ENCODE measurements at places on chromosomes 3 and 15.

- no peak for DNase-seq
Measured at GRCh38 chr3:70861855-70862254, 549.4 kb upstream of the MDFIC2 start.

GRCh38 chr15:41873711-41874110 lies 20.1 kb downstream of the SPTBN5 start:
- DNase-seq, result no peak

DNA sequence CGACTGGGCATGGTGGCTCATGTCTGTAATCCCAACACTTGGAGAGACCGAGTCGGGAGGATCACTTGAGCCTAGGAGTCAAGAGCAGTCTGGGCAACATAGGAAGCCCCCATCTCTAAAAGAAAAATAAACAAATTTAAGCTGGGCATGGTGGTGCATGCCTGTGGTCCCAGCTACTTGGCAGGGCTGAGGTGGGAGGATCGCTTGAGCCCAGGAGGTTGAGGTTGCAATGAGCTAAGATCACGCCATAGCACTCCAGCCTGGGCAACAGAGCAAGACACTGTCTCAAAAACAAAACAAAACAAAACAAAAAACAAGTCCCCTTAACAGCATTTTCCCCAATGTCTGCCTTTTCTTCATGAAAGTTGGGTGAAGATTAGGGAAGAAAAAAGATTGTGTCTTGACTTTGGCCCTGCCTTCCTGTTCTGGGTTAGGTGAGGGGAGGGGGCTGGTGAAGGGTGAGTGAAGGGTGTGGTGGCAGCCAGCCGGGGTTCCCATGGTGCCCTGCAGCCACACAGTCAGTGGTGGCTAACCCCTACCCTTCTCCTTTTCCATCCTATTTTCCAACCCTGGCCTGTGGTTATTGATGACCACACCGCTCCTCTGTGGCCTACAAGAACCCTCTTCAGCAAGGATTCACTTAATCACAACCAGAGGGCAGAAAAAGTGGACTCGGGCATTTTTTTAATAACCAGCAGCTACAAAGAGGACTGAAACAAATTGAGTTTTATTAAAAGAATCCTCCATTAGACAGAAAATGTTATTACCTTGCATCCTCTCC lies 28.4 kb upstream of the SMAD3 start:
- no peak for DNase-seq

GRCh38 chr3:183878071-183878470 lies 6.6 kb downstream of the PARL start:
- no peak for DNase-seq

- DNase-seq, result no peak
Measured at GRCh38 chr3:167372138-167372537, 8.0 kb downstream of the ZBBX start.

- DNase-seq, result no peak
Measured at GRCh38 chr3:195068084-195069080, 202.6 kb downstream of the XXYLT1 start.

DNA sequence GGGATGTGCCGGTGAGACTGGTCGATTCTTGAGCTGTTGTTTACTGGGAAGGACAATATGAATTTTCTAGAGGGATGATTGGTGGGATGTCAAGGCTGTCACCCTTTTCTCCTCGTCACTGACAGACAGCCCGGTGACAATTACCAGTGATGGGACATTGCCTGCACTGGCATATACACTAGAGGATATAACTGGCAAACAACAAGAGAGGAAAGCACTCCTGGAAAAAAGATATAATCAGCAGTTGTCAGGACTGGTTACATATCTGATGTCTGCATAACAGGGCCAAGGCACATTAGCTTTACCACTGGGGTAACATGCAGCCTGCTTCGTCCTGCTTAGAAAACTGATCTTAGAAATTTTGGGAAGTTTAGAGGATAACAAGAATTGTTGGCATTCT lies 131.1 kb downstream of the ROBO2 start:
- DNase-seq, result no peak

DNA sequence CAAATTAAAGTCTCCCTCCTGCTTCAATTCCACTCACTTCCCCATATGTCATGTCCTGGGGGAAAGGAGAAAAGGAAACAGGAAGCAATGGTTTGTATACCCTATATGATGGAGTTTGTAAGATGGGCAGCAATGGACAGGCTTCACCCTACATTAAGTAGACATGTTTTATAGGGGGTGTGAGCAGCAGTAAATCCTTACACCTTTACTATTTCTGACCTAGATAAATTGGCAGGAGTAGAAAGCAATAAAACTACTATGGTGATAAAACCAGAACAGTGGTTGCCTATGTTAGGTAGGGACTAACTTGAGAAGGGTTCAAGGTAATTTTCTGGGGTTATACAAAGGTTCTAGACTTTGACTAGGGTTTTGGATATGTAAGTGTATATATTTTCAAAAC lies 301.7 kb downstream of the GBE1 start:
- no peak for DNase-seq

DNA sequence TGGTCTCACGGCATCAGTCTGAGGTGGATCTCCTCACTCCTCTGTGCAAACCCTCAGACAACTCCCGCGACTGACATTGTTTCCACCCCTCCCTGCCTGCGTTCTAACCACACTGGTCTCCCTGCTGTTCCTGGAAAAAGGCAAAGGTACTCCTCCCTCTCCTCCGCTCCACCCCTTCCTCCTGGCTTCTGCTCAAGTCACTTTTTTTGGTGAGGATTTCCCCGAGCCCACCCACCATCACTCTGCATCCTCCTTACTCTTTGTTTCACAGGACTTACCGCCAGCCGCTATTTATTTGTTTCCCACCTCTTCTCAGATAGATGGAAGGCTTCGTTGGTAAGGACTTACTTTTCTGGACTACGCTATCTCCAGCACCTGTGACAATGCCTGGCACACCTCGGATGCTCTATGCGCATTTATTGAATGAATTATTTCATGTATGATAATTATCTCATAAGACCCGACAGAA lies 25.6 kb downstream of the PRR23E start:
- no peak for DNase-seq

GRCh38 chr3:170772175-170772574 lies 97.8 kb downstream of the RPL22L1 start:
- DNase-seq, result no peak

DNA sequence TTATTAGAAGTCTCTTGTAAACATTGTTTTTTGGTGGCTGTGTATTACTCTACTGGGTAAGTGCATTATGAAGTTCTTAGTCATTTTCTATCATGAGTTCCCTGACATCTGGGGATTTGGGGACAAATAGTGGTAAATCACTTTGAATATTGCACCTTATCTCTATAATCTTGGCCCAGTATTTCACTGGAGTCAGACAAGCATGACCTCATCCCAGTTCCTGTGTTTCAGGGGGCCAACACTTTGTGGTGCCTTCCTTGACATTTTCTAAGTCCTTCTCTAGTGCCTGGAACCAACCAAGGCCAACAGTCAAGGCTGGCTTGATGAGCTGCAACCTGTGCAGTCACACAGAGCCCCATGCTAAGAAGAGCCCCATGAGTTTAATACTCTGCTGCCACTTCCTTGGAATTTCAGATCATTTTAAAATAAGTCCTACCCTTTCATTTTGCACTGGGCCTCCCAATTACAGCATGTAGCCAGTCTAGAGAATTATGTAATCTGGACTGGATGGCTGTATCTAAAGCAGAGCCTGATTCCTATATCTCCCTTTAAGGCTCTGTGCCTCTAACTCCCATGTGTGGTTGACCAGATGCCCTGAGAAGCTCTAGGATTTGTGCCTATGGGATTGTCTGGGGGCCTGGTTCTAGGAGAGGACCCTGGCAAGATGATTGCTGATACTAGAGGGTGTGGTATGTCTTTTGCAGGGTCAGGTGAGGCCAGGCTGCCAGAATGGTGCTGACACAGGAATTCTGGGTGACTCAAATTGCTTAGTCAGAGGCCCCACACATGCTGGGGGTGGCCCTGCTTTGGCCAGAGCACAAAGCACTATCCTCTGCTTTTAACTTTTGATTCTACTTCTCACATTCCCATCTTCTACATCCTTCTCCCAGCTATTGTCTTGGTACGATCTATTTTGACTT lies 319.6 kb upstream of the TBC1D5 start:
- DNase-seq, result no peak

DNA sequence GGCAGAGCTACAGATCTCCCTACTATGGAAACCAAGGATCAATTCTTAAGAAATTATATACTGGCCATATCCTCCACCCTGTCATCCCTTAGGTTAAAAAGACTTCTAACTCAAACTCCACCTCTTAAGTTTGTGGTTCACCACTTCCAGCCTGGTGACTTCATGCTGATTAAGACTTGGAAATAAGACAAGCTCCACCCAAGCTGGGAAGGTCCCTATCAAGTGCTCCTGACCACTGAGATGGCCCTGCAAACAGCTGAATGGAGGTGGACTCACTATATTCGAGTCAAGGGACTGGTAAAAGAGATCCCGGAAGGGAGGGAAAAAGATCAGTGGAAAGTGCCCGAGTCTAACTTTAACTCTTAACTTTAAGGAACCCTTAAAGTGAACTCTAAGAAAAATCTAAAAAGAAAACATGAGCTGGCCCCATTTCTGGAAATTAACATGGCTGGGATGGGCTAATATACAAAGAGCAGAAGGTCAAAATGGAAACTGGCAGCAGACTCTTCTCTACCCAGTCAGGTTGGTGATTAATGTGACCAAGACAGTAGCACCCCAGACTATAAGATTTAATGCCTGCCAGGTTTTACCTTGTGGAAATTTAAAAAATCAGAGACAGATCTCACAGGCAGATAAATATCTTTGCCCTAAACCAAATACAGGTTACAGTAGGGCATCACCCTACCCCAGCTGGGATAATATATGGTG lies 43.9 kb downstream of the PPCDC start:
- DNase-seq, result peak; percentile 68

DNA sequence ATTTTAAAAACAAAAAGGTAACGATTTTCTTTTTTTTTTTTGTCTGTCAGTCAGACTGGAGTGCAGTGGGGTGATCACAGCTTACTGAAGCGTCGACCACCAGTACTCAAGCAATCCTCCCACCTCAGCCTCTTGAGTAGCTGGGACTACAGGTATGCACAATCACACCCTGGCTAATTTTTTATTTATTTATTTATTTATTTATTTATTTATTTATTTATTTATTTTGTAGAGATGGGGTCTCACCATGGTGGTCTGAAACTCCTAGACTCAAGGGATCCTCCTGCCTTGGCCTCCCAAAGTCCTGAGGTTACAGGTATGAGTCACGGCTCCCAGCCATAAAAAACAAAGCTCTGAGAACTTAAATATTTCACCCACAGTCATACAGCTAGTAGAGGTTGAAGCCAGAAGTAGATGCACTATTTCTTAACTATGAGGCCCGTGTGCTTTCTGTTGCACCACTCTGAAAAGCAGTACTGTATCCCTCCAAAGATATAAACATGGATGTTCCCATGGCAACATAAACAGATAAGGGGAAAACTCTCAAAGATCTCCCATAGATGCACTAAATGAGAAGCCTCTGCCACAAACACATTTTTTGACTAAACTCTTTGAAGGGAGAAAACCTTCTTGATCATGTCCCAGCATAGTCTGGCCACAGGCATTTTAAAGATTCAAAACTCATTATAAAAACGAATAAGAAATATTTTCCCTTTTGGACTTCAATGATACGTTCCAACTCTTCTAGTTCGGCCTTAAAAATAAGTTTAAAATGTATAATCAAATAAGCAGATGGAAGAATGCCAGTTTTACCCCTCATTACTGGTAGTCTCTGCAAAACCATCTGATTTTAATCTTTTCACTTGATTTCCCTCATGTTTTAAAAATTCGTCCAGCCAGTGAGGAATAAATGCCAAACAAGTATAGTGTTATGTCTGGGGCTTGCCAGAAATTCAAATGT lies 162.3 kb upstream of the ARHGEF26 start:
- DNase-seq, result no peak

DNA sequence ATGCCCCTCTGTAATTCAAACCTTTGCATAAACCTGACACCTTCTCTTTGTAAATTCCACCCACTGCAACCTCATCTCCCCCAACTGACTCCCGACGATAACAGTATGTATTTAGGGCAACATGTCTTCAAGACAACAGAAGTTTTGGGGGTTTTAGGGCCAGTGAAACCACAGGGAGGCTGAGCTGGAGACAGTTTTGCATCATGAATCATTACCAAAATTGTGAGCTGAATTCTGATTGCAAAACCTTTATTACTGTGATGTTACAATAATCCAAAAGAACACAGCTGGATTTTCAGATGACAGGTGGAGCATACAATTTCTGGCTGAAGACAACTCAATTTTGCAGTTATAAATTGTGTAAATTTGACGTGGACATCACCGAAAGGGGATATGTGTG lies 281.3 kb upstream of the TTC14 start:
- no peak for DNase-seq

GRCh38 chr3:126442856-126443242 lies 32.8 kb downstream of the ZXDC start:
- DNase-seq, result no peak

DNA sequence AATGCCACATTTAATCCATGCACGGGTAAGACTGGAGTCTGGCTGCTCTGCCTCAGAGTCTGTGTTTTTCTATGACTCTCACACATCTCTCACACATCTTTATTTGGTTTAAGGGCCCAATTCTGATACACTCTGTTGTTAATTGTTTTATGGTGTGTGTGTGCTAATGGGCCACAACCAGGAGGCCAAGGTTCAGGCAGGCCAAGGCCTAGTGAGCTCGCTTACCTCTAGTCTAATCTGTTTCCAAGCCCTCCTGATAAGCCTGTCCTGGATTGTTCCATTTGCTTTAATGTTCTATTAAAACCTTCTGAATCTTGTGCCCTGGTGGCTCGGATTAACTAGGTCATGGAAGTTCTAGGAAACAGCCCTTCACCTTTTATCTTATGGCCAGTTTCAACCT lies 445.4 kb upstream of the DPH6 start:
- DNase-seq, result no peak

GRCh38 chr3:182143903-182144302 lies 432.2 kb downstream of the SOX2 start:
- DNase-seq, result no peak

DNA sequence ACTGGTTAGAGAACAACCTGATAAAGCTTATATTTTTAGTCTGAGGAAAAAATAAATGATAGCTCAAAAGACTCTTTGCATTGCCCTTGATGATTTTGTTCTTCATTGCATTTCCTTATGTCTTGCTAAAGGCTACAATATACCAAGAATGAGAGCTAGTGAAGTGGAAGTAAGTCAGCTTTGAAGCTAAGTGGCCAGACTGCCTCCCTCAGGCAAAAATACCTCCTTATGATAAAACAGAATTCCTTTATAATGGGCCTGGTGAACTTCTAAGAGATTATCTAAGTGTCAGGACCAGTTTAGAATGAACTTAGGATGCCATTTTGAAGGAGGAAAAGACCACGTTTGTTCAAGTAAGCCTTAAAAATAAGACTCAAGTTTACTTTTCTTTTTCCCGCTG lies 678.4 kb downstream of the ROBO2 start:
- no peak for DNase-seq

DNA sequence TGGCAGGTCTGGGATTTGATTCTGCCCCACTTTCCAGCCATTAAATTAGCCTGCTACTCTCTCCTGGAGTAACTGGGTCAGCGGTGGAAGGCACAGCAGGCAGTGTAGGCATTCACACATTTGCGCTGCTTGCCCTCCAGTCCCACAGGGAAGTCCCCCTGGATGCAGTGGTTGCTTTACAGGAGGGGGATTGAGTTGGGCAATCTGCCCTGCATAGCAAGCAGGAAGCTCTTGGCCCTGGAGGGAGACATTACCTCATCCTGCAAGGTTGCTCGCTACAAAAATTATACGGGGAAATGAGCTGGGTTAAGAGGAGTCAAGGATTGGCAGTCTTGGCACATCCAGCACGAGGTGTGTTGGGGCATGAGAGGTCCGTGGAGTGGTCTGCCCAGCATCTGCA lies 14.8 kb downstream of the MCM2 start:
- no peak for DNase-seq

- no peak for DNase-seq
Measured at GRCh38 chr3:59609657-59610348, 560.0 kb upstream of the CFAP20DC start.

GRCh38 chr15:40793216-40793989 lies 13.5 kb upstream of the ZFYVE19 start:
- peak; percentile 88 for DNase-seq

All from Caki2 (cell line).